MM.1S (cell line): ENCODE measurements at places on chromosomes 5 and 9.

DNA sequence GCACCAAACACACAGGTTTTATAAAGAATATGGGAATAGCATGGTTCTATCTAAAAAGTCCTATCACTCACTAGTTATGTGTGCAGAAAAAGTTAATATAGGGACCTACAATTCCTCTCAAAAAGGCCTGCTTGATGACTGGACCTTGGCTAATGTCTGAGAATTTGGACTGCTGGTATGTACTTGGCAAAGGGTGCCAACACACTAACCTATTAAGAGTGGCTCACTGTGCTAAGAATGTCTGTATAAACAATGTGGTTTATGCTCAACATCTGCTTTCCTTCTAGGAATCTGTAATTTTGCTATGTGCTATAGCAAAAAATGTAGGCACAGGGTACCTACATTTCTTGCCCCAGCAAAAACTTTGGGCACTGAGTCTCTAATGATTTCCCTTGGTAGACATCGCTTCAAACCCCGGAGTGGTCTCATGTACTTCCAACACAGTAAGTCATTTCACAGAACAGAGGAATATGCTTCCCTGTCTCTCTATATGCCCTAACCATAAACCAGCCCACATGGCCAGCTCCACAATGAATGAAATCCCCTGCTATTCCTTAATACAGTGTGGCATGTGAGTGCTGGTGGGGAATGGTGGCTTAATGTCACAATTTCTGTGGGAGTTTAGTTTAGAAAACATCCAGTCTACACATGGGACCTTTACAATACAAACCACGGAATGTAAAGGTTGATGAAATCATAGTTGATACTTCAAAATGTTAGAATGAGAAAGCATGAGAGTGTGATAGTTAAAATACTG is 101.7 kb downstream of the UBAP2 start:
- no peak for DNase-seq

DNA sequence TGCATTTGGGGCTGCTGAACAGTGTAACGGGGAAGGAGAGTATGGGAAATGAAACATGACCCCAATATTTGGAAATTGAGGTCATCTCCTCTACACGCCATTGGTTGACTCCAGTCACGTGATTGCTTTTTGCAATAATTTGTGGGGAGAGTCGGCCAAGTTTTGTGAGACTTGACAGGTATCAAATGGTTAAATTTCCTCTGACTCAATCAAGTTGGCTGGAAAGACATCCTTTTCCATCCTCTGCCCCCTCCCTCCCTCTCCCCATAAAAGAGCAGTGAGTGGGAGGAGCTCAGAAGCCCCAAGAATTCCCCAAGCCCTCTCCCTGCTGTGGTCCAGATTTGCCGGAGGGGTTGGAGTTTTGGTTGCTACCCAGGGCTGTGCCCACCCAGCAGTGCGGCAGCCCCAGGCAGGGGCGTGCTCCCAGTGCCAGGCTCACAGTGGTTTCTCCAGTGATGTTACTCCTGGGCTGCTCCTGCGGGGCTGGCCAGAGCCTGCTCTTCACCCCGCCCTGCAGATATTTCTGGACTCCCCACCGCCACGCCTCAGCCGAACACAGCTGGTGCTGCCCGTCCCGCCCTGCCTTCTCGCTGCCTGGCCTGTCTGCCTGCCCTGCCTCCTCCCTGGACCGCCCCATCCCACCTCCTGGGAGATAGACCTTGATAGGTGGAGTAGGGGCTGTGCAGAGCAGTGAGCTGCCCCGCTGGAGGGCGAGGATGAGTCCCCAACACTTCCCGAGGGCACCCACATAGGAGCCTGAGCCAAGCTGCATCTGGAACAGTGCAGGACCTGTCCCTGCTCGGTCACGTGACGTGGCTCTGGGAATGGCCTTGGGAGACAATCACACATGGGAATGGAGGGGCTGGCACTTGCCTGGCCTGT is 3.4 kb downstream of the COL5A1 start:
- DNase-seq, result no peak

DNA sequence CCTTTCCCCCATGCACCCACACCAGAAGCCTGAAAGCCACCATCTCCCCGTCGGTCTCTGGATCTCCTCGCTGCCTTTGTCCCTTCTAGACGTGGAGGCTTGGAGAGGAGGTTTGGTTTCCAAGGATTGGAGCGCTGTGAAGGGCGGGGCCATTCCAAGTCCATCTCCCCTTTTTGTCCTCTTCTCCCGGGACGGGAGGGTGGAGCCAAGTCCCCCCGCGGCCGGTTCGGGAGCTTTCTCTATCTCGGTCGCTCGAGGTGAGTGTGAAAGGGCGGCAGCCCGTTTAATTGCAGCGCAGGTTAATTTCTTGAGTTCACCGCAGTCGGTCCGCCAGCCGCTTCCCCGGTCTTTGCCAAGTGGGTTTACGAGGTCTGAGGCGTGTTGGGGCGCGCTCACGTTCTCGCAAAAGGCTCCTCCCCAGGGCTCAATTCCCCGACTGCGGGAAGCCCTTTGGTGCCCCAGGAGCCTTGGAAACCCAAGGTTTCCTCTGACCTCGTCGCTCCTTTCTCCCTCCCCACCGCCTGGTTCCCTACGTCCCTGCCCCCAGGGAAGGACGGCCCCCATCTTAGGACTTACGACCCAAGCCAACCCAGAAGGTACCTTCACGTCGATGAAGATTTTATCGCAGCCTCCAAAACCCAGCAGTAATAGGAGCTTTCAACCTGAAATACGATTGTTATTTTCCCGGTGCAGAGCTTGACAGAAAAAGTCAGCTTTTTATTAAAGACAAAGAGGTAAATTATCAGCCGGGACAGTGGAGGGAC is 2.8 kb upstream of the ZNF462 start:
- DNase-seq, result no peak

- no peak for DNase-seq
These were observed 106.9 kb upstream of the VCAN start for GRCh38 chr5:83364312-83365299.

- DNase-seq, result no peak
These were observed 344.5 kb upstream of the ITGA1 start for GRCh38 chr5:52443187-52443586.

GRCh38 chr9:133830310-133830709 is 92.2 kb upstream of the SARDH start:
- DNase-seq, result no peak

DNA sequence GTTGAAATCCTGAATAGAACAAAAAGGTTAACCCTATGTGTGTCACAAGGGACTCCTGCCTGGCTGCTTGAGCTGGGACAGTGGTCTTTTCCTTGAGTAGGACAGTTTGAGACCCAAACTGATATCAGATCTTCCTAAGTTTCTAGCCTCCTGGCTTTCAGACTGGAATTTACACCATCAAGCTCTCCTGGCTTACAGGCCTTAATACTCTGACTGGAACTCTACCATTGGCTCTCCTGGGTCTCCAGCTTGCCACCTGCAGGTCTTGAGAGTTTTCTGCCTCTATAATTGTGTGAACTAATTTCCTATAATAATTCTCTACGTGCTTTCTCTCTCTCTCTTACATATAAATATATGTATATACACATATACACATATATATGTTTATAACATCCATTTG is 112.5 kb downstream of the PRR16 start:
- no peak for DNase-seq

DNA sequence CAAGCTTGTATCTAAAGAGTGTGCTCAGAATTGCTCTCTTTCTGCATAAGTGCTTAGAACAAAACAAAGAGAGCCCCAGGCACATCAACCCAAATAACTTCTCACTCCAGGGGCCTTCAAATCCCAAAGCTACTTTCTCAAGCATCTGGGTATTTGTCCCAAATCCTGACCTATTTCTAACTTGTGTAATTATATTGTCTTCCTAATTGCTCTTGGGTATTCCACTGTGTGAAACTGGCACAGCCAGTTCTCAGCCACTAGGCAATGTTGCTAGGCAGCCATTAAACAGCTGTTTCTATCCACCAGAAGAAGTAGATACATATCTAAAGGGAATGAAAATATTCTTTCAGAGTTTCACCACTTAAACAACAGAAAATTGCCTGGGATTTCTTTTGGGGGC is 198.8 kb downstream of the PRELID2 start:
- no peak for DNase-seq

GRCh38 chr9:19372567-19372966 is 7.5 kb downstream of the RPS6 start:
- no peak for DNase-seq

GRCh38 chr5:56447232-56447631 is 214.1 kb upstream of the ANKRD55 start:
- DNase-seq, result no peak

- no peak for DNase-seq
These were observed 1431.0 kb upstream of the WWC1 start for GRCh38 chr5:166860426-166860825.

- DNase-seq, result peak; percentile 81
These were observed 23.0 kb downstream of the FRRS1L start for GRCh38 chr9:109143881-109144562.

DNA sequence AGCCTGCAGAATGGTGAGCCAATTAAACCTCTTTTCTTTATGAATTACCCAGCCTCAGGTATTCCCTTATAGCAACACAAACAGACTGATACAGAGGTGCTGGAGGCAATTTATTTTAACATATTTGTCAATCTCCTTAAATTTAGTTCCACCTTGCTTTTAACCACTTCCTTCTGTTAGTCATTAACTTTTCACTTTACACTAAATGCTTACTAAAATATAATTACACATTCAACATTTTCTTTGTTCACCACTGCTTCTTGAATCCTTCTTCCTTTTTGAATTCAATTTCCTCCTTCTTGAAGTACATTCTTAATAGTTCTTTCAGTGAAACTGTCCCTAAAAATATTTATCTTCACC is 39.4 kb downstream of the LYRM7 start:
- DNase-seq, result no peak

DNA sequence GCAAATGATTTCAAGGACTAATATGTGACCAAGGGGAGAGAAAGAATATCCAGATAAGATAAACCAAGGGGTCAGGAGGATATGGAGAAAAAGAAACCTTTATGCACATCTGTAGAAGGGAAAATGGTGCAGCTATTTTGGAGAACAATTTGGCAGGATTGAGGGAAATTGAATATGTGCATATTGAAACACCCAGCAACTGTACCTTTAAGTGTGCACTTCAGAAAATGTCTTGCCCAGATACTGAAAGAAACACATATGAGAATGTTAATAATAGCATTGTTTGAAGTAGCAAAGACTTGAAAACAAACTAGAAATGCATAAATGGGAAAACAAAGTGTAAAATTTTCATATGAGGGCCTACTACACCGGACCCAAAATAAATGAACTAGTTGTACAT is 599.6 kb downstream of the PSAT1 start:
- DNase-seq, result no peak

- DNase-seq, result no peak
These were observed 65.3 kb upstream of the PPP1R26 start for GRCh38 chr9:135414293-135414692.

DNA sequence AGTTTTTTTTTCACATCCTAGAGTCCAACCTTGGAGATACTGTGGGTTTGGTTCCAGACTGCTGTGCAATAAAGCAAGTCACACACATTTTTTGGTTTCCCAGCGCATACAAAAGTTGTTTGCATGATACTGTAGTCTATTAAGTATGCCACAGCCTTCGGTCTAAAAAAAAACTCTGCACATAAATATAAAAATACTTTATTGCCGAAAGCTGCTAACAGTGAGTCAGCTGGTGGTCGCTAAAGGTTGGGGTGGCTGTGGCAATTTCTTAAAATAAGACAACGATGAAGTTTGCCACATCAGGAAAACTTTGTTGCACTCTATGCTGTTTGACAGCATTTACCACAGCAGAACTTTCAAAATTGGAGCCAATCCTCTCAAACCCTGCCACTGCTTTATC is 37.4 kb downstream of the UBQLN1 start:
- no peak for DNase-seq

- DNase-seq, result no peak
These were observed 5.0 kb downstream of the FBXW5 start for GRCh38 chr9:136939431-136939995.

DNA sequence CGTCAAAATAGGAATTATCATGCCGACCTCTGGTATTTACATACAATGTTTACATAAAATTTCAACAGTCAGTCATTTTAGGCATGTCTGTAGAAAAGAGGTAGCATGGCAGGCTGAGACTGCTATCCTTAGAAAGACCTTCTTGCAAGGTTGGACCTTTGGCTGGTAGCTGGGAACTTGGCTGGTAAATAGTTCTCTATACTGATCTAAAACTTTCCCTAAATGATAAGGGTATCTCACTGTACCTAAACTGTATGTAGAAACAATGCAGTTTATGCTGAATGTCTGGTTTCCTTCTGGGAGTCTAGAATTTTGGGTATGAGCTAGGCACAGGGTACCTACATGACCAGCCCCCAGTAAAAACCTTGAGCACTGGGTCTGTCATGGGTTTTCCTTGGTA is 18.0 kb downstream of the FEM1C start:
- no peak for DNase-seq

- DNase-seq, result no peak
These were observed 159.1 kb downstream of the YIPF5 start for GRCh38 chr5:144011388-144011787.

GRCh38 chr9:90890146-90890810 is 88.7 kb downstream of the SYK start:
- no peak for DNase-seq

GRCh38 chr5:157484768-157485167 is 24.8 kb downstream of the NIPAL4 start:
- no peak for DNase-seq

- DNase-seq, result no peak
These were observed 2.5 kb upstream of the RNF14 start for GRCh38 chr5:141966275-141966962.

- DNase-seq, result no peak
These were observed 159.7 kb downstream of the PBX3 start for GRCh38 chr9:125906893-125907292.

- no peak for DNase-seq
These were observed 1006.9 kb downstream of the CDH9 start for GRCh38 chr5:26031481-26031880.

GRCh38 chr9:18935541-18935940 is 97.5 kb downstream of the SAXO1 start:
- DNase-seq, result no peak

DNA sequence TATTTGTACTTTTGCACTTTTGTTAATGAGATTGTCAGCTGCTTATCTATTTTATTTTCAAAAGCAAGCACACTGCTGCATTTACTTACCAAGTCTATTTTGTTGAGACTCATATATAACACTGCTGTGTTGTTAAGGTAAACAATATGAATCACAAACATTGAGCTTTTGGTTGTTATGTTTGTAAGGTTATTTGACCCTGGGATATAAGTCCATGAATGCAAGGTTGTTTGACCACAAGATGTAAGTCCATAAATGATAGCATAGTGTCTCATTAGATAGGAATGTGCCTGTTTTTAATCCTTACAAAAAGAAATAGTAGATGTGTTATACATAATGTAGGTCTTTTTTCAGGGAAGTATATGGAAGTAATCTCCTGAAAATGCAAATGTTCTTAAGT is 845.9 kb downstream of the CDH9 start:
- no peak for DNase-seq
